T-cell (primary cell): ENCODE measurements at places on chromosomes 4 and X.

- peak; percentile 1 for DNase-seq
Measured at GRCh38 chr4:11623726-11624037, 195.0 kb upstream of the HS3ST1 start.

- DNase-seq = no peak
Measured at GRCh38 chr4:99404595-99405287, 30.4 kb downstream of the ADH7 start.

GRCh38 chr4:129138810-129139496 lies 43.0 kb downstream of the C4orf33 start:
- no peak for DNase-seq

DNA sequence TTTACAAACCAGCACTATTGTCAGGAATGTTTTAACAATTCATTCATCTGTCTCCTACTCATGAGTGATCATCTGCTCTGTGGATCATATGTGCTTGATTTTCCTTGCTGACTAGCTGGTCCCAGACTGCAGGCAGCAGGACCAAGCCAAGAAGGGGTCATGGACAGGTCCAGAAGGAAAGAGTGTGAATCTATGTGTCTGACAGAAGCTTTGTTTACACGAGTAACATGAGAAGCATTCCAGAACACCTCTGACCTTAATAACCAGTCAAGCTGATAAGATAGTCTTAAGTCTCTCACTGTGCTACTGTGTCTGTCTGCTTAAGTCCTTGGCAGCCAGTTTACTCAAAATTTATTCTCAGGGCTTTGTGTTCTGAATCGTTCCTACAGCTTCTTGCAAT lies 39.0 kb downstream of the GUCY1A1 start:
- no peak for DNase-seq

- DNase-seq = no peak
Measured at GRCh38 chr4:181650033-181650825, 593.0 kb upstream of the TENM3 start.

DNA sequence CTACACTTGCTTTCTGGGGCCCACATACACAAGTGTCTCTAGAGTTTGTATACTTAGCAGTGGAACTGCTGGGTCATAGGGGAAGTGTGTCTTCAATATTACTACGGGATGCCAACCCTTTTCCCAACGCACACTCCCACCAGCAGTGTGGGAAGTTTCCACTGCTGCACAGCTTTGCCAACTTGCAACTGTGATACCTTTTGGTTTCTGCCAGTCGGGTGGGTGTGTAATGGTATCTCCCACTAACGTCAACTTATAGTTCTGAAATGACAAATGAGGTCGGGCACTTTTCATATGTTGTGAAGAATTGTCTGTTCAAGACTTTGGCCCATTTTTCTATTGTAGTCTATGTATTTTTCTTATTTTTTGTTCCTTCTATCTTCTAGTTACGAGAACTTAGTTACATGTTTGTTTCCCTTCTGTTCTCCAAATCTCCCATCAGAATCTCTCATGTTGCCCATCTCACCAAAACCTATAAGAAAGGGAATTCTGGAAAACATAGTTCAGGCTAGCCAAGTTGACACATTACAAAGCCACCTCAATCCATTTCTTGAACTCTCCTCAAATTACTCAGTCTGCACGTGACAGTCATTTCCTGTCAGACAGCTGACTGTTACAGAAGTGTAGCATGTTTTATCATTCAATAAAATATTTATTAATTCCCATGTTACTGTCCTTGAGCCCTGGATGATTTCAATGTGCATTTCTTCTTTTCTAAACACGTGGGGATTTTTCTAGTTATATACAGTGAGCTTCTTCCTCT lies 30.7 kb downstream of the PNMA6E start:
- no peak for DNase-seq

DNA sequence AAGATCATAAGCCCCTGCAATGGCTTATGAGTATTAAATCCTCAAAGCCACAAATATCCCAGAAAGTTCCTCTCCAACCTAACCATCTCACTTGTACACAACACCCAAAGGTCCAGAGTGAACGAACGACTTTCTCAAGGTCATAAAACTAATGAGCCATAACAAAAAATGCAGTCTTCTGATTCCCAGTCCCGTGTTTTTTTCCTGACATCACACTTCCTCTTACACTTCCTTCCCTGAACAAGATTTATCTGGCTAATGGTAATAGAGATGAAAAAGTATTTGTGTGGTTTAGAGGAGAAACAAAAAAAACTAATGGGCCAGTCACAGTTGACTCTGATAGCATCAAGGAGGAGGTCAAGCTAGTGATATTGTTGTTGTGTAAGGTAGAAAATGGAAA lies 99.5 kb upstream of the KLHL13 start:
- DNase-seq = no peak

DNA sequence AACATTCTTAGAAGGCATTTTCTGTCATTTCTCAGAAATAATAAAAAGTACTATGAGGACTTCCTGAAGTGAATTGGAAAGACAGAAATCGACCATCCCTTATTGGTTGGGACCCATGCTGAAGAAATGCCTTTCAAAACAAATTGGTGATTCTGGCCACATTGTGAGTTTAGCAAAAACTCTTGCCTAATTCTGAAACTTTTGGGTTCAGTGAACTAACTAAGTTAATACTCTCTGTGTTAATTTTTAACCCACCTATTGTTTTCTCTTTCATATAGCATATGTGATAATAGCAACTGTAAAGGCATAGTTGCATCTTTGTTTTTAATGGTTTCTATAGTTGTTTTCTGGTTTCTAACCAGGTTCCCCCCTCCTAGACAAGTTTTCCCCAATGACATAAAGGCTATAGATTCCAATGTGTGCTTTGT lies 129.3 kb upstream of the FAT1 start:
- no peak for DNase-seq

DNA sequence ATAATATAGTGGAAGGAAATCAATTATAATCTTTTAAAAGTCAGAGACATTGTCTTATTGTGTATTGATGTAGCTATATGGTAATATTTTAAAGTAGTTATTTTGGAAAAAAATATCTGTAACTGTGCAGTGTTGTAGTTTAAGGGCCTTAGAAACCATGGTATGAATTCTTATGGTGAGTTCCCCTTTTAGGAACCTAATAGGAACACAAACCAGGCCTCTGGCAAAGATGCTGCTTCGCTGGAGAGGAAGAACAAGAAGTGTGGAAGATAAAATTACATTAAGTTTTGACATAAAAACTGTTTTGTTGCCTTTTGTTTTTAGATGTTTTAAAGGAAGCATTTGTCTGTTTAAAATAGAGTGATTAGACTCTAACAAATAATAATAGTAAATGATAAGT lies 10.9 kb upstream of the TMPRSS11D start:
- no peak for DNase-seq

- no peak for DNase-seq
Measured at GRCh38 chr4:150256841-150257730, 178.8 kb downstream of the DCLK2 start.

GRCh38 chrX:9805956-9806355 lies 19.7 kb downstream of the SHROOM2 start:
- no peak for DNase-seq

DNA sequence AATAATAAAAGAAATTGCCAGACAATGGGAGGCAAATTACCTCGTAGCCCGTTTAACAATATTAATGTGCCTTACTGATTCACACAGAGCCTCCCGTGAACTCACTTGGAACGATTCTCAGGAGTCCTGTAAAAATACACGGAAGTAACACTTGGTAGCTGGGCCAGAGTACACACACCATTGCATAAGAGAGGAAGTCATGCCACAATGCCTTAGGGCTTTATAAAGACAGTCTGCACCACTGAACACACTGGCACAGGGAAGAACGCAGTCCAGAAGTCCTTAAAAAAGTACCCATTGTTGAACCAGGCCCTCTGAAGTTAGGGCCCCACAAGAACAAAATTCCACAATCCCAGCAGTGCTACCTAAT lies 15.1 kb downstream of the SLC2A9 start:
- DNase-seq = no peak

- DNase-seq = no peak
Measured at GRCh38 chr4:100278567-100278966, 88.3 kb upstream of the DDIT4L start.

DNA sequence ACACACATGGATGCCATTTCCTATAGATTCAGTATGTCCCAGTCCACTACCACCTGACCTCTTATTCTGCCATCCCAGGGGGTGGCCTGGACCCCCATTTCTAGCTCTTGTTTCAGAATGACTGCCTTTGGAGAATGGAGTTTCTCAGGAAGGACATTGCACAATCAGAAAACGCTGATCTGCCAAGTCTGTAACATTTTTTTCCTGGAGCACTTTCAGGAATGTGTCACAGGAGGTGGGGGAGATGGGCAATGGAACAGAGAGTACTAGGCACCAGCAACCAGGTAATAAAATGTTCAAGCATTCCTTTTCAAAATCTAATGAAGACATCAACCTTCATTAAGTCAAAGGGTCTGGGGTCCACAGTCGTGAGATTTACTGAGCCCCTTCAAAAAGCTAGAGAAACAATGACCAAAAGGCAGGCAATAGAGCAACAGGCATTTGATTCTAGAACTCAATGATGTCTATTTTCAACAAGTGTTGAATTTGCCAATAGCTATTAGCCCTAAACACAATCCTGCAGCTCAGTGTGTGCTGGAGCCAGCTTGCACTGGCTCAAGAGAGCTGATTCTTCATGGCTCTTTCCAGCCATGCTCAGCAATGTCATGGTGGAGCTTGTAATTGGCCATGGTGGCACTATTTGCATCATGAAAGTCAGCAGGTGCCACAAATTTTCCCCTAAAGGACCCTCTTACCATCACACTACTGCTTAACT lies 87.1 kb downstream of the KDR start:
- DNase-seq = no peak

- no peak for DNase-seq
Measured at GRCh38 chr4:174496631-174497432, 25.5 kb downstream of the HPGD start.

- peak; percentile 48 for DNase-seq
Measured at GRCh38 chrX:69285881-69286564, 120.8 kb upstream of the PJA1 start.

DNA sequence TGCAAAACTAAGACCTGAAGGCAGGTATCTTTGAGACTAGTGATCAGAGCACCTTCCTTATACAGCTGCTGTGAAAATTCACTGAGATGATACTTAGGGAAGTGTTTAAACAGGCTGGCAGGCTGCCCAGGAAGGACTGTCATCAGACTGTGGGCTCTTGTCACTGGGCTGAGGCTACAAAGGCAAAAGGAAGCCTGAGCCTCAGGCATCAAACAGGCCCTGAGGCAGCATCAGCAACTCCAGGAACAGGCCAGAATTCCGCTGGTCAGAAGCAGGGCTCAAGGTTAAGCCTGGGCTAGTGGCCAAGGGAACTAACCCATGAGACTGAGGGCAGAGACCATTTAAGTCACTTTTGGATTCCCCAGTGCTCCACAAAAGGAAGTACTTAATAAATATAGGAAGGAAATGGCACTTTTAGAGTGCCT lies 12.8 kb downstream of the PJA1 start:
- DNase-seq = no peak

DNA sequence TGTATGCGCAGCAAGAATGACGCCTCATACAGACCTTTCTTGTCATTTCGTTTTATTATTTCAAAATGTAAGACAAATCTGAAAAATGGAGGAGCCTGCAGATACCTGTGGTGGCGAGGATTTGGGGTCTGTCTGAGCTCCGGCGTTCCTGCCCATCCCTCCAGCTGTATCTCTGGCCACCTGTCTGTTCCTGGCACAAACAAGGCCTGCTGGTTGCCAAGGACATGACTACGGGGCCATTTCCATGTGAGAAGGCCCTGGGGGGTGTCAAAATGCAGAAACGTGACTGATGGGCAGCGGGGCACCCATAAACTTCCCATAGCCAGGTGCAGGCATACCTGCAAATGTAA lies 591 bp upstream of the TSPAN7 start:
- no peak for DNase-seq

- DNase-seq = no peak
Measured at GRCh38 chr4:21680326-21680898, 268.2 kb downstream of the KCNIP4 start.

DNA sequence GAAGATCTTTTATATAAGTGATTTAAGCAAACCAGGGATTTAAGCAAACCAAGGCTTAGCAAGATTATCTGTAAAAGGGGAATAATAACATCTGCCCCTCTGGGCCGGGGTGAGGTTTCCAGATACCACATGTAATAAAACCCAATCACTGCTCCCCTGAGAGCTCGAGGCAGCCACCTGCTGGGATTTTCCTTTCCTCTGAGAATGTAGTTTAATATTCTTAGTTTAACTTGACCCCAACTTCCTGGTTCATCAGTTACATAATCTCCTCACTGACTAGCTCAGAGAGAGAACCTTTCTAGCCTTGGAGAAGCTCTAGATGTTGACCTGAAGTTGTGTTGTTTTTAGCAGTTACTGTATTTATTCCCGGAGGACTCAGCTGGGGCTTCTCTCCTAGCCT lies 322.4 kb downstream of the ARHGAP10 start:
- DNase-seq = no peak

DNA sequence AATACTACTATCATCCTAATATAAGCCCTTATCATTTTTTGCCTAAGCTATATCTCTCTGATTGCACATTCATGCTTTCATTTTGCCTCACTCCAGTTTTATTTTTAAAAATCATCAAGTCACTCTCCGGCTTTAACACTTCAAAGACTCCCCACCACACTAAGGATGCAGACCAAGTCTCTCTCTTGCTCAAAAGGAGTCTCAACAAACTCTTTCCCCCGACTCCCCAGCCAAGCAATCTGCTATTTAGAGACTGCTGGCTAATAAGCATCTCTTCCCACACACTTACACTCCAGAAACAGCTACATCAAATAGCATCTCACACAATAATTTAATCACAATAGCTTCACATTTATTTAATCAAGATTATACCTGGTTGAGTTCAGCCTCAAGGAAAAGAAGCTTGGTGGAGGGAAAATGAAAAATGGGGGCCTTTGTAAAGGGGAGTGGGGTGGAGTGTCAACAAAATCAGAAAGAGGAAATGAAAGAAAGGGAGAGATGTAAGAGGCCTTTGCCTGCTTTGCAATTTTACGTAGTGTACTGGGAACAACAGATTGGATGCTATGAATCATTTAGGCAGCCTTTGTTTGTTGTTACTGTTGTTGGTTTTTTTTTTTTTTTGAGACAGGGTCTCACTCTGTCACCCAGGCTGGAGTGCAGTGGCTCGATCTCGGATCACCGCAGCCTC lies 104.1 kb upstream of the MCF2 start:
- no peak for DNase-seq

DNA sequence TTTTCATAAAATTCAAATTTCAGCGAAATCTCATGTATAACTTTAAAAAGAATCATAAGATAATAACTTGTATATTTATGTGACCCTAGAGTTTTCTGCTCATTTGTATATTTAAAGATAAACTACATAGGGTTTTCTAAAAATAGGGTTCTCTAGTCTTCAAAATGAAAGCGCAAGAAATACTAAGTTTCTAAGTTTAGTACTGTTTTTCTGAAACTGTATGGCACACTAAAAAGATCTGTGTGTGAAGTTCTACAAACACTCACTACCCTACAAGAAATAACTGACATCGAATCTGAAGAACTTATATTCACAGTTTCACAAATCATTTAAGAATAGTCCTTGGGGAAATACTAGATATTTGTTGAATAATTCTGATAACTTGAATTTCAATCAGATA lies 38.7 kb upstream of the NDST4 start:
- DNase-seq = no peak

- DNase-seq = no peak
Measured at GRCh38 chr4:175459571-175459970, 352.5 kb downstream of the GPM6A start.
